ENCODE measurements at places on chromosomes 7 and 10.
A peak's percentile ranks its signal among the peaks of the same experiment; 100 is the strongest.

GRCh38 chr7:148234715-148235114 lies 355.9 kb upstream of the C7orf33 start:
- no peak for DNase-seq

DNA sequence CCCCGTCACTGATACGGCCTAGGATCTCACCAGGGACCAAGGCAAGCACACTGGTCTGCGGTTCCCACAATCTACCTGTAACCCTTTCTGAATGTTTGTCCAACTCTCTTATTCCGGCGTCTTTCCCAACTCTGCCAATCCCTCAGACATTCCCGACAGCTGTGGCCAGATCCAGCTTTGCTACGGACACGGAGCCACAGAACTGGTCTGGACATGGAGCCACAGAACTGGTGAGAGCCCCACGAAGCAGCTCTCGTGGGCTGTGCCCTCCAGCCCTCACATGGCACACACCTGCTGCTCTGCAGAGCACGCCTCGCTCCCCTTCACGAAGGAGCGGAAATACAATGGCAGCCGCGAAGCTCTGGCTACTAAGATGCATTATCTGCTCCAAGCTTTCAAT lies 376.8 kb downstream of the DNAJB6 start:
- DNase-seq = no peak

DNA sequence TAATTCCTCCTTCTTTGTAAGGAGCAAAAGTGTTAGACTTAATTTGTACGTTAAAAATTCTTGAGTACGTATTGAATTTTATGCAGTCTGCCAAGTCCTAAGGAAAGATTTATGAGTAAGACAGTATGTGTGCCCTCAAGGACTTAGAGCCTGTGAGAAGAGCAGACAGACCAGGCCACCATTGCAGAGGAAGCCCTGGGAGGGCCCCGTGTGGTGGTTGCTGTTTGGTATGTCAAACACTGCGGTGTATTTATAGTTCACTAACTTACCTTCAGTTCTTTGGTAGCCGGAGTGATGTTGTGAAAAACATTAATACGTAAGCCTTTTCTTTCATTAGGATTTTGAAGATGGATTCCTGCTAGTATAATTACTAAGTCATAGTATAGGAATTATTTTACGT lies 82.9 kb downstream of the GALNT11 start:
- DNase-seq = no peak

- no peak for DNase-seq
Measured at GRCh38 chr10:113515601-113516000, 37.3 kb upstream of the HABP2 start.

- no peak for DNase-seq
Measured at GRCh38 chr10:62249957-62250356, 18.7 kb downstream of the RTKN2 start.

GRCh38 chr7:15495170-15495569 lies 66.6 kb downstream of the AGMO start:
- DNase-seq = no peak

DNA sequence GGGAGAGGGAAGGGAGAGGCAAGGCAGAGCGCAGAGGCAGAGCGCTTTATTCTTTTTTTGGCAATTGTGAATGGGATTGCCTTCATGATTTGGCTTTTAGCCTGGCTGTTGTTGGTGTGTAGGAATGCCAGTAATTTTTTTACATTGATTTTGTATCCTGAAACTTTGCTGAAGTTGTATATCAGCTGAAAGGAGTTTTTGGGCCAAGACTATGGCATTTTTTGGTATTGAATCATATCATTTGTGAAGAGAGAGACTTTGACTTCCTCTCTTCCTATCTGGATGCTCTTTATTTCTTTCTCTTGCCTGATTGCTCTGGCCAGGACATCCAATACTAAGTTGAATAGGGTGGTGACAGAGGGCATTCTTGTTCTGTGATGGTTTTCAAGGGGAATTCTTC lies 291.3 kb downstream of the REEP3 start:
- no peak for DNase-seq

DNA sequence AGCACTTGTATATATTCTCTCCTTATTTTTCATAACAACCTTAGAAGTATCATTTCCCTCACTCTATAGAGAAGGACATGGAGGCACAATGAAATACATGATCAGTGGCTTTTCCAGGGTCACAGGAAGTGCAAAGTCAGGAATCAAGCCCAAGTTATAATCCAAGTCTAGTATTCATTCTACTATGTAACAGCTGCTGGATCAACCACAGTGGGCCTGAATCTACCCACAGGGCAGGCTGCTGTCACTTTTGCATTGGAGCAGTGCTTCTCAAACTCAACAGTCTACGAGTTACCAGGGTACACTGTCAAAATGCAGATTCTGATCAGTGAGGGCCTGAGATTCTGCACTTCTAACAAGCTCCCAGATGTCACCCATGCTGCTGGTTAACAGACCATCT lies 18.3 kb downstream of the ZDHHC16 start:
- no peak for DNase-seq

DNA sequence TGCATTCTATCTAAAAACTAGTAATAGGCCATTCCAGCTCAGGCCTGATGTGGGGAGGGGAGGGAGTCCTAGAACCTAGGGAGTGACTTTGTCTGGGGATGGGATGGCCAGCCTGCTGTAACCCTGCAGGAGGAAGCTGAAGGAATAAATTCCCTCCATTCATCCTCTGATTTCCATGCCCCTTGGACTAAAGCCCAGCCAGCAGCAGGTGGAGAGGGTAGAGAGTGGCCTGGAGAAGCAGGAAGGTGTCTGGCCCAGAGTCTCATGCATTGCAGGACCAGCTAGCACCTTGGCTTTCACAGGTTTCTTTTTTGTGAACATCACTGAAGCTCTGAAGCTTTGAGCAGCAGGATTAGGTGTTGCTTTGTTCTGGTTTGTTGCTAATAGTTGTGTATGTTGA lies 32.8 kb upstream of the CDH23 start:
- no peak for DNase-seq

DNA sequence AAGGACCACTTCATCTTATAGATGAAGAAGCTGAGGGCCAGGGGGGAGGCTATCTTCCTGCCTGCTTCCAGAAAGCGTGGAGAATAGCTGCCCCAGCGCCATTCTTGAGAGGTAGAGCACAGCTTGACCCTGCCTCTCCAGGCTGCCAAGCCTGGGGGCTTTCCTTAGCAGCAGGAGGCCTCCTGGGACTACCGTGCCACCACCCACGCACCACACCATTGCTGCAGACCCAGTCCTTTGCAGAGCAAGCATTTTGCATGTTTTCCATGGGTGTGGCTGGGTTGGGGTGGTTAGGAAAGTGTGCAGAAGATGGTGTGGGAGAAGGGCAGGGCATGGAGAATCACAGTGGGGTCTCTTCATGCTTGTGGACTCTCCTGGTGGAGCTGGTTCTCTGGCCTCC lies 64.9 kb downstream of the TBXAS1 start:
- DNase-seq = no peak

- DNase-seq = no peak
Measured at GRCh38 chr7:1704811-1705738, 35.0 kb downstream of the ELFN1 start.

- no peak for DNase-seq
Measured at GRCh38 chr7:155450970-155451801, 6.7 kb upstream of the EN2 start.

- no peak for DNase-seq
Measured at GRCh38 chr10:20598590-20598989, 298.5 kb downstream of the NEBL start.

GRCh38 chr10:15745751-15746150 lies 26.0 kb upstream of the ITGA8 start:
- no peak for DNase-seq

DNA sequence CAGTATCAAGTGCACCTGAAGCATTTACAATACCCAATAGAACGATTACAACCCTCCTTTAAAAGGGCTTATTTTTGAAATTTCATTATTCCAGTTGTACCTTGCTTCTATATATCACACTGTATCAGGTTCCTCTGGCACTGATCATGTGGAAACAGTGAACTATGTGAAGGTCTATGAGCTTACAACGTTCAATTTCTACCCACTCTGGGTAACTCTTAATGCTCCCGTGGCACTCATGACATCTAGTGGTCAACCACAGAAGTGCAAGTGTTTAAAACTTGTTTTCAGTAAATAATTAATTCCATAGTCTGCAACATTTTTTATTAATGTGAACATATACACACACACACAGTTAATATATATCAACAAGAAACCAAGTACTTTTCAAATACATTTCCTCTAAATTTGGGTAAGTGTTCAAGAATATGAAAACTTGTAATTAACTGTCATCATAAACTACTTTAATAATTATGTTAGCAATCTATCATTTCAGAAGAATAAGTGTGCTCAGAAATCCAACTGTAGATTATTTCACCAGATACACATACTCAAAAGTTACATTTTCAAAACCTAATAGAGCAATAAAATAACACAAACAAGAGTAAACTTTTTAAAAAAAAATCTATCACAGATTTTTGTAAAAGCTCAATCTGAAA lies 61.0 kb downstream of the MPP7 start:
- no peak for DNase-seq

DNA sequence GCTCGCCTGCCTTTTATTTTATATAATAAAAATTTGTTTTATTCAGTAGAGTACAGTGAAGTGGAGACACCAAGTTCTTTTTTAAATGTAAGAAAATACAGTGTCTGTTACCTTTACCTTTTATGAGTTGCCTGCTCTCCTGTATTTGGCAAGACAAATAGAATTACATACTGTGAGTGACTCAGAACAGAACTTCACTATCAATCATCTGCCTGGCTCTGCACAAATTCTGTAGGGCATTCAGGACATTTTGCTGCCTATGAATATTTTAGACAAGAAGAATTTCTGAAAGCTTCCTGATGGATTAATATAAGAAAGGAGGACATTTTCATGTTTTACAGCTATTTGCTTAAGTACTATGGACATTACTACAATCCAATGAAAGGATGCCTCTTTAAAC lies 135.4 kb upstream of the PHF14 start:
- no peak for DNase-seq

DNA sequence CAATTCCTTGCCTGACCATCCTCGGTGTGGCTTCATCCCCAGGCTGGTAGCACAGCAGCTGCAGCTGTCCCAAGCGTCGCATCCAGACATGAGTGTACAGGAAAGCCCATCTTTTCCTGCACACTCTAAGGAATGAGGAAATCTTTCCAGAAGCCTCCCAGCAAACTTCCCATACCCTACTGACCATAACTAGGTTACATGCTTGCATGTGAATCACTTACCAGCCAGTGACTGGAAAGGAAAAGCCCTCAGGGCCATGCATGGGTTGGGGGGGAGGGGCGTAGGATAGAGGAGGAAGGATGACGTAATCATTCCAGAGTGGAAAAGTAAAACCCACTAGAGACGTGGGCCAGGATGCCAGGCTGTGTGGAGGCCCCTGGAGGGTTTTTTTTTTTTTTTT lies 18.9 kb upstream of the ZNF212 start:
- DNase-seq = no peak

DNA sequence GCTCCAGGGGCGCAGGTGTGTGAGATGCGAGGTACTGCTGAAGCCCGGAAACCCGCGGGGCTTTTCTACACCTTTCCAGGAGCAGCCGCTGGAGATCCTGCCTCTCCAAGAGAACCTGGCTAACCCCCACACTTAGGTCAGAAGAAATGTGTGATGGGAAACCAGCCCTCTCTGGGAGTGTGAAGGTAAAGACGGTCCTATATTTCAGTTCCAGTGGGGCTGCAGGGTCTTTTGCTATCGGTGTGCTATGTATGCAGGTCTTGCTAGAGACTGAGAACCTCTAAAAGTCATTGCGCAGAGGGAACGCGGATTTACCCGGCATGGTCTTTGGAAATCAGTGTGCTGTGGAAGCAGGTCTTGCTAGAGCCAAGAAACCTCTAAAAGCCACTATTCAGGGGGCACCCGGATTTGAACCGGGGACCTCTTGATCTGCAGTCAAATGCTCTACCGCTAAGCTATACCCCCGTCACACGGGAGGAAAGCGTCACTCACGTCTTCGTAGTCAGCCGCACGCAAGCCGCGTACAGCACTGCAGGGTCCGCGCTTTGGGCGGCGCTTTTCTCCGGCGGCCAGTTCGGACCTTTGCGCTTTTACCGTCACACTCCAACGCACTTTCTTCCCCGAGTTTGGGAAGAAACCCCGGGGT lies 46.0 kb downstream of the ZNF777 start:
- DNase-seq = peak; percentile 8

GRCh38 chr7:7832518-7832917 lies 114.1 kb upstream of the RPA3 start:
- no peak for DNase-seq

- no peak for DNase-seq
Measured at GRCh38 chr7:30390736-30391636, 87.6 kb downstream of the NOD1 start.

- no peak for DNase-seq
Measured at GRCh38 chr10:18303851-18304801, 163.9 kb downstream of the CACNB2 start.

- no peak for DNase-seq
Measured at GRCh38 chr7:101725921-101726320, 91.5 kb upstream of the CUX1 start.

GRCh38 chr7:95596198-95597063 lies at the start of gene PDK4:
Gene PDK4 (minus strand): TSS chr7:95596516. CDS start chr7:95596293, 223 bp downstream.
- no peak for DNase-seq

DNA sequence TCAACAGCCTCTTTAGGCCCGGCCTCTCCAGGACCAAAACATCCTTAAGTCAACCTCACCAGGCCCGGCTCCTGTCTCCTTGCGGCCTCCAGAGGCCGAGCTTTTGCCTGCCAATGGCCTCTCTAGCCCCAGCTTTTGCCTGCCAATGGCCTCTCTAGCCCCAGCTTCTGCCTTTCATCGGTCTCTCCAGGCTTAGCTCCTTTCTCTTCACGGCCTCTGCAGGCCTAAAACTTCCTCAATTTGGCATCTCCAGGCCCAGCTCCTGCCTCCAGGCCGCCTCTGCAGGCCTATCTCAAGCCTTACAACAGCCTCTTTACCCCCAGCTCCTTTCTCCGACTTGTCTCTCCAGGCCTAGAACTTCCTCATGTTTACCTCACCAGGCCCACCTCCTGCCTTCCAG lies 15.7 kb upstream of the TMEM248 start:
- no peak for DNase-seq

DNA sequence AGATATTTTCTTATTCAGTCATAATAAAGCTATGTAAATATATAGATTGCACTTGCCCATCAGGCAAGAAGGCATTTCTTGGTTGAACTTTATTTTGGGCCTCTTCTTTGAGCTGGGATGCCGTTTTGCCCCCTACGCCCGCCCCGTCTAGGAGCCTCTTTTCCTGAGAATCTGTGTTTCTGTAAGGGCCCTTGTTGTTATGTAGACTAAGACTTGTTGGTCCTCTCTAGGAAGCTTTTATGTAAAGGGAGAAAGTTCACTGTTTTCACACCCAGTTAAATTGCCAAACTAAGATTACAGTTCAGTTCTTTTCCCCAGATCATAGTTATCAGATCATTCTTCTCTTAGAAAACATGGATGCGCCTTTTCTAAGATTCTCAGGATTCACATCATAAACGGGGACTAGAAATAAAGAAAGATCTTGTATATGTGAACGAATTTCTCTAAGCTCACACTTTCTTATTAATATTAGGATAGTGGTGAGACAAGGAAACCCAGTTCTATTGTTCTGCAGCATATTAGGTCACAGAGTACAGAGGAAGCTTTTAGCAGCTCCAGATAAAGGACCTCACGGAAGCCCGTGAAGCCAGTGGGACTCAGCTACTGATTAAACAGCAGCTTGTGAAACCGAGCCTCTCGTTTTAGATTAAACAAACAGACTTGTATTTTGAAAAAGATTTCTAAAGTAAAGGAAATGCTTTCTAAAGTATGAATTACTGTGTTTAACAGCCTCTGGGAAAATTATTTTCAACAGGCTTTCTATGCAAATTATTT lies 3.8 kb downstream of the LMTK2 start:
- no peak for DNase-seq
